Cerebellum (tissue), 4 donors: ENCODE measurements at places on chromosomes 3 and 15.

GRCh38 chr15:40768521-40769273 is 1.1 kb upstream of the C15orf62 start:
- DNase-seq: no peak

DNA sequence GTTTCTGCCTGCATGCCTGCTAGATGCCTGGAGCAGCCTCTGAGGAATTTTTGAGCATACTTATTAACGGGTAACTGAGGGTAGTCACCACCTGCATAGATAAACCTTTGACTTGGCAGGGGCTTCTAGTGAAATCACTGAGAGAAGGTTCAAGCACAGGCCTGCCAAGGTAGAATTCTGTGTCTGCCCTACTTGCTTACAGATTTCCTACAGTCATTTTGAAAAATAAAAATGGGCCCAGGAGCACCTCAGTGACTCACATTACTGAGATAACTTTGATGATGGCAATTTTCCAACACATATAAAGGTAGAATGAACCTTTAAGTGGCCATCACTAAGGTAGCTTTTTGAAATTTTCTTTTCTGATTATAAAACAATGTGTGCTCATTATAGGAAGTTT is 10.8 kb downstream of the CRTAP start:
- no peak for DNase-seq

DNA sequence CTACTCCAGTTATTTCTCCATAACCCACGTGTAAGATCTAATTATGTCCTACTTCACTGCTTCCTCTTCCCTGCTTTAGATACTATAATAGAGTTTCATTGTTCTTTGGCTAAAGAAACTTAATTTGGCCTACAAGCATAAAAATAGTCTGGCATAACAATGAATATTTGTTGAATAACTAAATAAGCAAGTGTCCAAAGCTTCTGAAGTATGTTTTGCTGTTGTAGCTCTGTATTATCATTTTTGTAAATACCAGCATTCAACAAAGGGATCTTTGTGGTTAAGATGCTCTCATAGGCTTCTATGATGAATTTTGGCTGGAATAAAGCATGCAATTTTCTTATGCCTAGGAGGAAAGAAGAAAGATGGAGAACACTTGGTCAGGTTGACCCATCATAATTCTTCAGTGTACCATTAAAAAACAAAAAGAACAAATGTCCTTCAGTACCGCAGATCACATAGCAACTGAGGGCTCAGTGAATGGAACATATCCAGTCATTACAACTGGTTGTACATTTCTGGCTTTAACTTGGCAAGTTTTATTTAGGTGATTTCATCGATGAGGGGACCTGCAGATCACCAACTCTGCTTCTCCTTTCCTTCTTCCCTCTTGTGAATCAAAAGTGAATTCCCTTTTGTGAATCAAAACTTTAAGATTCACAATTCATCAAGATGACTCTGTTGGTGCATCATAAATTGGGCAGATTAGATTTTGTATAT is 465.9 kb upstream of the TGFBR2 start:
- DNase-seq: no peak

- peak; percentile 86 for DNase-seq
Measured at GRCh38 chr15:45184562-45185041, 3.2 kb downstream of the SHF start.

- DNase-seq: no peak
Measured at GRCh38 chr15:44295750-44296431, 7.4 kb downstream of the GOLM2 start.

DNA sequence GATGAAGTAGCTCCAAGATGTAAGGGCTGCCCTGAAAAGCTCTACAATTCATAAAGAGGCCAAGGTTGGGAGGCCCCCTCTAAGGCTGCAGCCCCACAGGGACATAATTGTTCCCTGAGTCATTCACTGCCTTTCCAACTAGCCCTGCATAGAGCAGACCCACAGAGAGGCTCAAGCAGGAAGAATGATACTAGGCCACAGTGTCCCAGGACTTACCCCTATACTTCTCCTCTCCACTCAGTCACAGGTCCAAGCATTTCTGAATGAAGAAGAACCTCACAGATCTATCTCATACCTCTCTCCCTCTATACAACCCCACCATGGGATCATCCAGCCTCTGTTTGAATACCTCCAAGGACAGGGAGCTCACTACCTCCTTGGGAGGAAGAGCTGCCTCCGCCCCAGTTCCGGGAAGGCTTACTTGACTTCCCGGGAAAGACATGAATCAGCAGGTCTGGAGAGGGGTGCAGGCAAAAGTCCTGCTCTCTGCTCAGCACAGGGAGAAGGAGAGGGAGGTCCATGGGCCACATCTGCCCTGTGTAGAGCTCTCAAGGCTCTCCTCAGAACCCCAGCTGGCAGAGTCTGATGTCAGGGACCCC is 6.9 kb upstream of the SKIC8 start:
- DNase-seq: no peak

GRCh38 chr3:71962561-71963240 is 177.8 kb upstream of the PROK2 start:
- DNase-seq: peak; percentile 41

DNA sequence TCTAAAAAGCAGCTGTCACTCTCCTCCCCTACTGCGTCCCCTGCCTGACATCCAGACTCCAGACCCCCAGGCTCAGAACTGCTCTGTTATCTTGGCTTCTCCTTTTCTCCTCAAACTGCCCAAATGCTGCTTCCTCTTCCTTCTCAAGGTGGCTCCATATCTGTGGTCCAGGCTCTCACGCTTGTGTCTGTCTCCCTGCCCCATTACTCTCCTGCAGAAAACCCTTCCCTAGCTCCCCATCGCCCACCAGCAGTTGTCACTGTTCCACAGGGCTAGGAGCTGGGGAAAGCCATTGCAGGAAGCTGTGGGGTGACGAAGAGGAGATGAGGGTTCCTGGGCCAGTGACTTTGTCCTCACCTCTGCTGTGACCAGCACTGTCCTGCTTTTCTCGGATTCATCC is 30.7 kb upstream of the CGNL1 start:
- DNase-seq: no peak

GRCh38 chr3:50627407-50628051 is 10.6 kb downstream of the MAPKAPK3 start:
- no peak for DNase-seq

- no peak for DNase-seq
Measured at GRCh38 chr15:70507772-70508371, 255.5 kb downstream of the UACA start.

DNA sequence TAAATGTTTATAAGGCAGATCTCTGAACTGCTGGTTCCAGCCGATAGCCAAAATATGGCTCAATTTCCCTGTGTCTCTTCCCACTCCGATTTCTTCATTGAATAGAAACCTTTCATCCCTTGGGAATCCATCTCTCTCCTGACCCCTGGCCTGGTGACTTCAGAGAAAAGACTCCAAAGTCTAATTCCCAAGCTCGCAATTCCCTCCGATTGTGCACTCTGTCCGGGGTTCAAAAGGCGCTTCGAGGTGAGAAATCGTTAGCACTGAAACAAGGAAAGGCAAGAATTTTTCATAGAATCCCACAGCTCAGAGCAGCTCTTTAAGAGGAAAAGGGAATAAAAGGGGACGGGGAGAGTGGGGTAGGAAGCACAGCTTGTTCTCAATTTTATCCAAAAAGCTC is 18.4 kb upstream of the RAD18 start:
- DNase-seq: no peak

DNA sequence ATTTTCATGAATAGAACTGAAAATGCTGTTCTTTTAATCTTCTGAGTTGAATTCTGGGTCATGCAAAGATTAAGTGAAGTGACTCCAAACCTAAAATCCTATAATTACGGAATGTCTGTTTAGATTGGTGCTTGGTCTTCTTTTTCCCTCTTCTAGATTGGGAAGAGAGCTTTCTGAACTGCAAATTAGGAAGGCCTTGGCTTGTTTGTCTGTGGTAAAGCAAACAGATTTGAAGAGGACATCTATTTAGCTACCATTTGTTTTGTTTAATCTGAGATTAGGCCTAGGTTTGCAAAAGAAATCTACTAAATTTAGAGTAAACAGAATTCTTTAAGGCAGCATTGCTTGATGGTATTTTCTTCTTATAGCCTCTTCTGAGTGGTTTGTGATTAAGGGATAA is 23.5 kb downstream of the PAQR9 start:
- DNase-seq: no peak

DNA sequence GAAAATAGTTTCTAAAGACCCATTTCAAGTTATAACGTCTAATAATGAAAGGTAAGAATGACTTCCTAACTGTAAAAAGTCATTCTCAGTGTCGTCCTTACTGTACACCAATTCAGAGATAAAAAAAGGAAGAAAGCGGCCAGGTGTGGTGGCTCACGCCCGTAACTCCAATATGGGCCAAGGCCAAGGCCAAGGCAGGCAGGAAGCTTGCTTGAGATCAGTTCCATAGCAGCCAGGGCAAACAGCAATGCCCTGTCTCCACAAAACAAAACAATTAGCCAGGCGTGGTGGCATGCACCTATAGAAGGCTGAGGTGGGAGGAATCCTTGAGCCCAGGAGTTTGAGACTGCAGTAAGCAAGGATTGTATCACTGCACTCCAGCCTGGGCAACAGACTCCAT is 31.9 kb downstream of the UBXN7 start:
- DNase-seq: no peak

- no peak for DNase-seq
Measured at GRCh38 chr15:31178705-31179104, 77.2 kb upstream of the TRPM1 start.

- DNase-seq: no peak
Measured at GRCh38 chr3:54960701-54961100, 32.8 kb upstream of the LRTM1 start.

DNA sequence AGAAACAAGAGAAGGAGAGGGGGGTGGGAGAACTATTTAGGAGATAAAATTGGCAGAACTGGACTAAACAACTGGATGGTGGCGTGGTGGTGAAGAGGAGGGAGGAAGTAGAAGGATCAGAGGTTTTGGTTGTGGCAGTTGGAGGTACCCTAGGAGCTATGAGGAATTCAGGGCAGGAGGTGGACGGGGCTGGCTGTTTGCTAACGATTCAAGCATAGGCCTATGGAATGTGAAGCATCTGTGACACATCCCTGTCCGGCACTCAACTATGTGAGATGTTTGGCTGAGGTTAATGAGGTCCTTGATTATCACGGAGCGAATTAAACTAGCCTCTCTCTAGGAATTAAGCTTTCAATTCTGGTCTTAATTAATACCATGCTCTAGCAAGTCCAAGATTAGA is 13.5 kb downstream of the TARS3 start:
- DNase-seq: no peak
